Right atrium auricular region (tissue), 2 donors: ENCODE measurements at places on chromosomes 12 and 14. TPM values are rescaled to one million over a fixed set of nuclear protein-coding genes. Genes with fewer than 3 reads are reported as not detected.

The PKP2 gene
- 195 TPM for total RNA-seq

- no peaks in the 10 kb centered on the region for H3K36me3 ChIP-seq
- no peaks in the 10 kb centered on the region for H3K4me1 ChIP-seq
- no peak overlapping the region for H3K4me3 ChIP-seq
- H3K27me3 ChIP-seq, result no peaks in the 10 kb centered on the region
Measured at GRCh38 chr12:123540899-123541662, 7.6 kb upstream of the RILPL1 start.

The KLRK1 gene
- total RNA-seq, result 0.28 TPM

DNA sequence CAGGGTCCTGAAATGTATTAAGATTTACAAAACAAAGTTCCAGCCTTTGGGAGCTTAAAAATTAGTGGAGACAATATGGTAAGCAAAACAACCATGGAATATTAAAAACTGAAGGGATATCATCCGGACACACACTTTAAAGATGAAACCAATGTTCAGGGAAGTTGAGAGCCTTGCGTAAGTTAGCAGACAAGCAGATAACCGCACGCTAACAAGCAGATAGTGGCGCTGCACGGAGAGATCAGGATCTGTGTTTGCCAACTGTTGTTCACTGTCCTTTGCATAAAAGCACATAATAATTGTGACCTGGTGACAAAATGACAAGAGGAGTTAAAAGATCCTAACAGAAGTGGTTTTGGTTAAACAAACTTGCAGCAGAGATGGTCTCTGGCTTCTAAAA lies 14.3 kb upstream of the TMEM229B start:
- no peak overlapping the region for H3K27ac ChIP-seq
- no peak for DNase-seq
- no peaks in the 10 kb centered on the region for H3K36me3 ChIP-seq

The GNB3 gene
- total RNA-seq, result 1.5 TPM

DNA sequence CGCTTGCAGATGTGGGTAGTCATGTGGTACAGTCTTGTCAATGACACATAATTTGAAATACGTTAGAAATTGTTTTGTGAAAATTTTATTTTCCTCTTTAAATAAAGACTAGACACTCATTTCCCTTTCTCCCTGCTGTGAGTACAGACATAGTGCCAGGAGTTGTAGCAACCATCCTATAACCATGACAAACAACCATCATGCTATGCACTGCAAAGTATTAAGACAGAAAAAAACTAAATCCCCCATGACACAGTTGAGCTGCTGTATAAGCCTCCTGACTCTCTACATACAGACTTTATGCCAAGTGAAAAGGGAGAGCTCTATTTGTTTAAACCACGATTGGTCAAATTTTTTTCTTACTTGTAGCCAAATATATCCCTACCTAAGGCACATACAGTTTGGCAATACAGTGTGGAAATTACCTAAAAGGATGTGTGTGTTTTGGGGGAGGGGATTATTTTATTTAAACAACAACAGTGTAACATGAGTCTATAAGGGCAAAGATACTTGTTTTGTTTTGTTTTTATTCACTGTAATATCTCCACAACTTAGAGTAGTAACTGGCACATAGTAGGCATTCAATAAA lies 45.0 kb upstream of the KRR1 start:
- no peak overlapping the region for H3K27ac ChIP-seq
- DNase-seq, result no peak
- no peaks in the 10 kb centered on the region for H3K36me3 ChIP-seq
- no peaks in the 10 kb centered on the region for H3K4me1 ChIP-seq

- no peak overlapping the region for H3K27ac ChIP-seq
- peak; percentile 42 for DNase-seq
- no peak overlapping the region for H3K4me3 ChIP-seq
- H3K36me3 ChIP-seq, result no peaks in the 10 kb centered on the region
Measured at GRCh38 chr14:105847400-105847799, 321.0 kb downstream of the TMEM121 start.

- DNase-seq, result no peak
- H3K4me1 ChIP-seq, result no peaks in the 10 kb centered on the region
- H3K27me3 ChIP-seq, result no peaks in the 10 kb centered on the region
- H3K36me3 ChIP-seq, result peaks cover 7% of the 10 kb centered on the region
- peak overlapping the region; percentile 64 for H3K27ac ChIP-seq
- no peak overlapping the region for H3K4me3 ChIP-seq
Measured at GRCh38 chr12:27583057-27583797, 59.2 kb downstream of the PPFIBP1 start.

The CYP27B1 gene
- total RNA-seq, result 0.33 TPM

DNA sequence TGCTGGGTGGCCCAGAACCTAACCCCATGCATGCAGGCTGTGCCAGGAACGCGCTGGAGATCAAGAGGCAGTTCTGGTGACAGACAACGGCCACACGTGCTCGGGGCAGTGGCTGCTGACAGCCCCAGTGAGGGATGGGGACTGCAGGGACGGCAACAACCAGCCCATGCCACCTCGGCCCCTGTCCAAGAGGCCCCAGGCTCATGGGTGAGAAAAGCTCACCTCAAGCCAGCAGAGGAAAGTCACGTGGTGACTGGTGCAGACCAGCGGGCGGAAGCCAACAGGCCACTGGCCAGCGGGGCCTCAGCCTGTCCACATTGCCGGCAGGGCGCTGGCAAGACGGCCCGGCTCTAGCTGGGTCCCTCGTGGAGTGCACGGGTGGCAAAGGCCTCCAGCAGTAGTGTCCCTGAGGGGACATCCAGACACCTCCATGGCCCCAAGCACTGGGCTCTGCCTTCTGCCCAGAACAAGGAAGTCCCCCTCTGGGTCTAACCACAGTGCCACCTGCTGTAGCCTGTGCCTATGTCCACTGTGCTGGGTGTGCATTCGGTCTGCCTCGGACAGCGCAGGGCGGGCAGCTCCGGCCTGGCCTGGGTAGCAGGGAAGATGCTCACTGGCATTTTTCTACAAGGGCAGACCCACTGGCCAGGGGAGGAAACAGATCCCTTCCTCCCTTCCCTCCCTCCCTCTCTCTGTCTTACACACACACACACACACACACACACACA lies 134.1 kb downstream of the NCOR2 start:
- H3K4me1 ChIP-seq, result peaks cover 43% of the 10 kb centered on the region
- no peak overlapping the region for H3K4me3 ChIP-seq
- peaks cover 18% of the 10 kb centered on the region for H3K36me3 ChIP-seq
- no peak for DNase-seq
- H3K27ac ChIP-seq, result peak overlapping the region; percentile 63
- H3K27me3 ChIP-seq, result no peaks in the 10 kb centered on the region

DNA sequence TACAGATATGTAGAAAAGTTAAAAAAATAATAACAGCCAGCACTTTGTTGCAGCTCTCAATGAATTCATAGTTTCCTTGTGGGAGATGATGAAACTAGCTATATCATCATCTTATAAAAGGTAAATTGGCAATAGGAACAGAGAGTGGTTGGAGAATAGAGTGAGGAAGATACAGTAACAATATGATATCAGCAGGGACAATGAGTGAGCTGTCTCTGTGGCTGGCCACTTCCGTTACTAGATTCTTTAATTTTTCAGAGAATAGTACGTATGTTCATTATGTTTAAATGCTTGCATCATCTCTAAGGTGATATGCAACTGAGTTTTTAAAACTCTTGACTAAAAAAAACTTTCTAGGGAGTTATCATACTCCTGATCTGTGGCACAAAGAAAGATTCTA lies 1006.2 kb upstream of the FLRT2 start:
- H3K4me3 ChIP-seq, result no peak overlapping the region
- DNase-seq, result no peak
- H3K27me3 ChIP-seq, result no peaks in the 10 kb centered on the region
